ENCODE measurements at places on chromosomes 13 and 19. TPM values are rescaled to one million over a fixed set of nuclear protein-coding genes. Genes with fewer than 3 reads are reported as not detected.

DNA sequence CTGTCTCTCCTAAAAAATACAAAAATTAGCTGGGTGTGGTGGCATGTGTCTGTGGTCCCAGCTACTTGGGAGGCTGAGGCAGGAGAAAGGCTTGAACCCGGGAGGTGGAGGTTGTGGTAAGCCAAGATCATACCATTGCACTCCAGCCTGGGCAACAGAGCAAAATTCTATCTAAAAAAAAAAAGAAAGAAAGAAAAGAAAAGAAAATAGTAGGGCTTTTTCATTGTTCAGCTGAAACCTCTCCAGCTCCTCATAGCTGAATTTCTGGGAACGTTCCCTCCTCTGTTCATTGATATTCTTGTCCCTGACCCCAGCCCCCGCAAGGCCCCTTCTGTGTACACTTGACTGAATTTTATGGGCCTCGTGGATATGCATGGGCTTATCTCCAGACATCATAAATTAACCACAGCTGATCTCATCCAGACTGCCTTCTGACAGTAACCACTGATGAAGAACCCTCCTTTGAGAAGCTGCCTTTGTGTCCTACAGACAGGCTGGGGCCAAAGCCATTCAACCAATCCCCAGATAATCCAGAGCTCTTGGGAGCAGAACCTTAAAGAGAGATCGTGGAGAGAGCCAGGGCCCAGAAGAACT, at the start of gene ELSPBP1:
Gene ELSPBP1 (plus strand): TSS at position 424 of the 594 bp plus-strand sequence. CDS start 14,036 bp downstream, outside the sequence.
- no peak for ATAC-seq

The HRC gene
- not detected for total RNA-seq

DNA sequence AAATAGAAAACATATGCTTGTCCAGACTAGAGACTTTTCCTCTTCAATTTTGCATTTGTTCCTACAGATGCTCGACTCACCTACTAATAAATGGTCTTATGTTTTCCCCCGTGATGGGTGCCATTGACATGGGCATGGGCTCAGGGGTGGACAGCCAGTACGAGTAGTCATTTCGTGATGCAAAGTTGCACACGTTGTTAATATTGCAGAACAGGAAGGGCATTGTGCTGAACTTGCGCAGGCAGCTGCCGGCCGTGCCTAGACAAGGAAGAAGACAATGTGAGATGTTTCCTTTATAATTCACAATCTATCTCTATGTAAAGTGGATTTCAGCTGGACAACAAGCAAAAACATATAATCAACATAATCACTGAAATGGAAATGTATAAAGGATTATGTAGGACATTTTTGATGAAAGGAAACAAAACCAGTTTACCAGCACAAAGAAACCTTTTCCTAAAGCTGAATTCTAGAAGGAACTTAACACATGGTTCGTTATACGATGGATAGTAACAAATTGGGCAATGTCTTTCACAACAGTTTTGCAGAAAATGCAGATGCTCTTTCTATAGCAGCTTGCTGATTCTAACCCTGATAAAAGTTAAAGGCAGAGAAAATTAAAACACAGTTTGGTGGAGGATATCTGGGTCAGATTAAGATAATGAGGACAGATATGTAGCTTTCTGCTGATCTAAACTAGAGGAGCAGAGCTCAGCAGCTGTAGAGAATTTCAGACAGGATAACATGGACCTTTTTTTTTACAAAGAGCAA, 145.7 kb downstream of the COL4A1 start:
- ATAC-seq, result no peak

- no peak for ATAC-seq
These were observed 2541.1 kb downstream of the PCDH9 start for GRCh38 chr13:64688893-64689677.

GRCh38 chr13:38914070-38914469, 76.6 kb downstream of the STOML3 start:
- ATAC-seq, result no peak

The ZNF730 gene
- 0.17 TPM for total RNA-seq

The FAM216B gene
- not detected for total RNA-seq

The KCNK6 gene
- total RNA-seq, result 13.7 TPM

The TIMM29 gene
- total RNA-seq, result 21.4 TPM

DNA sequence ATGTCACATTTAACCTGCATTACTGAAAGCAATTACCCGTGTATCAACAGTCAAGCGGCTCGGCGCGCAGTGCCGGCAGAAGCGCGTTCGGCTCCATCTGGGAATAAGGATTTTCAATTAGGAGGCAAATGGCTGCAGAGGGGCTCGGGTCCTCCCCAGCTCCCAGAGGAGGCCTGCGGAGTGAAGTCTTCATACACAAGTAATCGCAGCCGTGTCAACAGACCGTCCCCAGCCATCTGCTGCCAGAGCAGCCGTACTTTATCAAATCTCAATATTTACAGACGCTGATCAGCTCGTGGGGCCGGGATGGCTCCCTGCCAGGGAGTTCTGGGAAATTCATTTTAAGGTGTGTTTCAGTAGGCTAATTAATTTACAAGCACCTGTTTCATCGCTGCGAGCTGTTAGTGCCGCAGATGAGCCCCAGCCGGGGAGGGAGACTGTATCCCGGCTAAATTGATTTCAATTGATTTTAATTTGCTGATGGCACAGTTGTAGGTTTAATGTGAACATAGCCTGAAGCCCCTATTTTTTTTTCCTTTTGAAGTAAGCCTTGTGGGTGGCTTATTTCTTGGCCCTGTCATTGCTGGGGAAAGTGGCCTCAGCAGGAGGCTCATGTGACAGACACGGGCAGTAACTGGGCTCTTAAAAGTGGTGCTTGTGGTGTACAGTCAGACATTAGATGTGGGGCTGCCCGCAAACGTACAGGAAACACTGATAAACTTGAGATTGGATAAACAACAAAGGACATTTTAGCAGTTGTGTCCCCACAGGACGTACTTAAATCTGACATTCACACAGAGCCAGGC, 252.7 kb downstream of the TEX29 start:
- no peak for ATAC-seq
